ENCODE measurements at places on chromosomes 3 and 15.

DNA sequence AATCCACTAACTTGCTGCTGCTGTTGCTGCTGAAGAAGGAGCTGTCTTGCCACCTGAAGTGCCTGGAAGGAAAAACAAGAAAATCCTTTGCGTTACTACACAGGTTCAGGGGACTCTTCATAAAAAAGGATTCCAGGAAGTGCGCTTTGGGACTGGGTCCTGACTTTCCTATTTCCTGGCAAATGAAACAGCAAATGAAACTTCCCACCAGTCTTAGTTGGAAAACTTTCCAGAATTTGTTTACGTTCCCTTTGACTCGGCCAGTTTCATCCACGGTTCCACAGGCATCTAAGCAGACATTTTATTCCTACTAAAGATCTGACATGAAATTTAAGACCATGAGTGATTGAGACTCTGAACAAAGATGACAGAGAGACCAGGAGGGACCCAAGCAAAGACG, 471.0 kb downstream of the FOXP1 start:
- no peak for DNase-seq

DNA sequence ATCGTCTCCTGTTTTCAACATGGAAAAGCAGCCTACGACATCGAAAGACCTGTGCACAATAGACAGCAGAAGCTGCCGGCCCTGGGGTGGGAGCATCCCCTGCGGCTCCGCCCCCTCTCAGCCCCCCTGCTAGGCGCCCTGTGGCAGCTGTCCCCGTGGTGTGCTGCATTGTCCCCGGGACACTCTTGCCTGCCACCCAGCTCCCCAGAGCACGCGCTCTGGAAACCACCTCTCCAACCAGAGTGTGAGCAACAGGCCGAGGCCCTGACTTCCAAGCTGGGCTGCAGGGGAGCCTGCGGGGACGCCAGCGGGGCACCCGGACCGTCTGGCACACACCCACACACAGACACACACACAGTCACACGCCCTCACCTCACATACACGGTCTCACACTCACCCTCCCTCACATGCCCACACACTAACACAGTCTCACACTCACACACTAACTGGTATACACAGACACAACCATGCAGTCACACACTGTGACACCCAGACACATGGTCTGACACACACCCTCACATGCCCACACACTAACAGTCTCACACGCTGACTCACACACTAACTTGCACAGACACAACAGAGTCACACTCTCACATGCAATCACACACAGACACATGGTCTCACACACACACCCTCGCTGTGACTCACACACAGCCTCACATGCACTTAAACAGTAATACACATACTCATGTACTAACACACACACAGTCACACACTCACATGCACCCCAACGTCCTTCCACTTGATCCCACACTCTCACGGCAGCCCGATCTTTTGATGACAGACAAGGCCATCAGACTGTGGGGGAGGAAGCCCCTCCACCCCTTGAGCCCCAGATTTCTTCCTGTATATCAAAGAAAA, 94.7 kb downstream of the OCA2 start:
- no peak for DNase-seq

DNA sequence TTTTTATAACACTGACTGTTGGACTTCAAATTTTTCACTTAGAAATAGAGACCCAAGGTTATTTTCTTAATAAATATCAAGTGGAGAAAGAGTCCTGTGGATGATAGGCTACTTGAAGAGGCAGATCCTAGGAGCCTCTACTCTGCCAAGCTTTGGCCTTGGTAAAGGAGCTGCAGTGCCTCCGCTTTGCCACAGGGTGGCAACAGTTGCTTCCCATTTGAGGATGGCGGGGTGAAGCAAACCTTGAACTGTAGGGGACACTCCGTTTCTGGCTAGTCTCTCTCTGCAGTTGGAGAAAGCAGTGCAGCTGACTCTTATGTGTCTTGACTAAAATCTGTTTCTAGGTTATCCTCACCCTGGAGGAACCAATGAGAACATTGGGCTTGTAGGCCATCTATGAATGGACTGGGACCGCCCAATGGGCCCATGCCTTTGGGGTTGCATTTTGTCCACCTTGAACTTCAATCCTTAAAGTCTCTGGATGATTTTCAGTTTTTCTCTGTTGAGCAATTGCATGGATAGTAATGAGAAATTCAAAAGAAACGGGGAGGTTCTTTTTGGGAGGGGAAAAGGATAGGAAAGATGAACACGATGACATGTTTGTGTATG, 9.8 kb downstream of the SCG5 start:
- peak; percentile 37 for DNase-seq

DNA sequence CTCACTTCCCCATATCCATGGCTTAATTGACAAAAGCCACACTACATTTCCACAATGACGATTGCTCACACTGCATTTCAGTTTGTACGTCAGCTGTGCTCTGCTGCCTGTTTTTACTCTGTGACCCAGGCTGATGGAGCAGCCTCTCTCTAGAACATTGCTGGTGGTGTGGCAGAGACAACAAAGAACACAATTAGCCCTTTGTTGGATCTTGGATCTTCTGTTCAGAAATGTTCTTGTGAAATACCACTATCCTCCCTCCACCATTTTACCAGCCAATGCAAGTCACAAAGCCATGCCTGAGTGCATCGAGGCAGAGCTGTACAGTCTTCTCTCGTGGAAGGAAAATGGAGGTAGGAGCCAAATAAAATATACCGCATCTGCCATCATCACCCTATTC, 56.9 kb upstream of the TBC1D5 start:
- no peak for DNase-seq

- peak; percentile 3 for DNase-seq
Observed at GRCh38 chr15:43029476-43029875, 76.4 kb downstream of the UBR1 start.

GRCh38 chr15:73608941-73609340, 24.2 kb downstream of the NPTN start:
- DNase-seq, result no peak

DNA sequence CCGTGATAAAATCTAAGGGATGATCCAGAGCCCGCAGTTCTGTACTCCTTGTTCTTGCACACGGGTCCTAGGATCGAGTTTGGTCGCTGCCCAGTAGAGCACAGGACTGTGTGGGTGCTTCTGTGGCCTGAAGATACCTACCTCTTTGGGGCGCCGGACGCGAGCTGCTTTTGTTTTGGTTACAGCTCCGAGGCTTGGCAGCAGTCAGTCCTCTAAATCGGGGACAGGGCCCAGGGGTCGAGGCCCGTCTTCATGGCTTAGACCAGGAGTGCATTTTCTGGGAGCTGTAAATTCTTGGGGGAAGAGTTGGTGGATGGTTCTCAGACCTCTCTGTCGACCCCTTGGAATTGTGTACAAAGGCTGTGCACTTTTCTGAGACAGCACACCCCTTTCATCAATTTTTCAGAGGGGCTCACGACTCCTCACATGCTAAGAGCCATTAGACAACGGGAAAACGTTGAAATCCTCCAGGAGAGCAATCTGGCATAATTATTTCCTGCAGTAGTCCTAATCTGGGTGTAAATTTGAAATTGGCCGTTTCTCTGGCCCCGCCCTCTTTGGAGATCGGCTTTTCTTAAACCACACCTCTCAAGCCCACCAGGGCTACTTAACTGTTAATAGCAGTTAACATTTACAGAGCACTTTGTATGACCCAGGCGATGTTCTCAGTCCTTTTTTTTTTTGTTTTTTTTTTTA, 928 bp downstream of the CEP97 start:
- no peak for DNase-seq

GRCh38 chr15:74958320-74958907, 1.8 kb upstream of the RPP25 start:
- DNase-seq, result no peak

- no peak for DNase-seq
Observed at GRCh38 chr3:140559546-140559945, 118.3 kb upstream of the TRIM42 start.

DNA sequence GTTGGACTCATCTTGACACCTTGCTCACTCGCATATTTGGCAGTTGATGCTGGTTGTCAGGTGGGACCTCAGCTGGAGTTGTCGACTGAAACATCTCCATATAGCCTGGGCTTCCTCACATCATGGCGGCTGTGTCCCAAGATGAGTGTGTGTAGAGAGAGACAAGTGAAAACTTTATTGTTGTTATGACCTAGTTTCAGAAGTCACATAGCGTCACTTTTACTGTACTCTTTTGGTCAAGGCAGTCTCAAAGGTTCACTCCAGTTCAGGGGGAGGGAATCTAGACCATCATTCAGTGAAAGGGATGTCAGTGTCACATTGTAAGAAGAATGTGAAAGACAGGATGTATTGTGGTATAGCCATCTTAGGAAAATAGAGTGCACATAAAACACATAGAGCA, 214.2 kb downstream of the ITPR1 start:
- DNase-seq, result no peak

DNA sequence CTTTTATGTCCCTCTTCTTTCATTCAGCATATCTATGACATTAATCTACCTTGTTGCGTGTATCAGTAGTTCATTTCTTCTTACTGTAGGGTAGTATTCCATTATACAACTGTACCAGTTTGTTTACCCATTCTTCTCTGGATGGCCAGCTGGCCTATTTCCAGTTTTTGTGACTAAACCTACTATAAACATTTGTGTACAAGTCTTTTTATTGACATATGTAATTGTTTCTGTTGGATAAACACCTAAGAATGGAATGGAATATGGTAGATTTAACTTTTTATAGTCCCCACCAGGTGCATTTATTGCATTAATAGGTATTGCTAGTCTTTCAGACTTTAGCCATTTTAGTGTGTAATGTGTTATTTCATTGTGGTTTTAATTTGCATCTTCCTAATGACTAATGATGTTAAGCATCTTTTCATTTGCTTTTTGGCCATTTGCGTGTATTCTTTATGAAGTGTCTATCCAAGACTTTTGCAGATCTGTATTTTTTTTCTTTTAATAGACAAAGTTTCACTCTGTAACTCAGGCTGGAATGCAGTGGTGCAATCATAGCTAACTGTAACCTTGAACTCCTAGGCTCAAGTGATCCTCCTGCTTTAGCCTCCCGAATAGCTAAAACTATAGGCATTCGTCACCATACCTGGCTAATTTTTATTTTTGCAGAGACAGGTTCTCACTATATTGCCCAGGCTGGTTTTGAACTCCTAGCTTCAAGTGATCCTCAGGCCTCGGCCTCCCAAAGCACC, 41.9 kb upstream of the XRN1 start:
- DNase-seq, result no peak

GRCh38 chr3:124529826-124530571, 200.3 kb upstream of the UMPS start:
- DNase-seq, result no peak

DNA sequence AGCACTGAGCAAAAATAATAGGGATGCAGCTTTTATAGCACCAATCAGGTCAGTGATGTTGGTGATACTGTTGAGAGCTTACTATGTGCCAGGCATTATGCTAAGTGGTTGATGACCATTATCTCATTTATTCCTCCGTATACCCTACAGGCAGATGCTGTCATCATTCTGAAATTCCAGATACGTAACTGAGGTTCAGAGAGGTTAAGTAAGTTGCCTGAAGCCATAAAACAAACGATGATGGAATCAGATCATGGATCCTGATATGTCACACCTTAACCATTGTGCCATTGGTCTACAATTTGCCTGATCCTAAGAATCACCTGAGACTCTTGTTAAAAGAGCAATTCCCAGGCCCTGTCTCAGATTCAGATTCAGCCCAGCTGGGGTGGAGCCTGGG, 49.5 kb downstream of the ST6GAL1 start:
- DNase-seq, result no peak

DNA sequence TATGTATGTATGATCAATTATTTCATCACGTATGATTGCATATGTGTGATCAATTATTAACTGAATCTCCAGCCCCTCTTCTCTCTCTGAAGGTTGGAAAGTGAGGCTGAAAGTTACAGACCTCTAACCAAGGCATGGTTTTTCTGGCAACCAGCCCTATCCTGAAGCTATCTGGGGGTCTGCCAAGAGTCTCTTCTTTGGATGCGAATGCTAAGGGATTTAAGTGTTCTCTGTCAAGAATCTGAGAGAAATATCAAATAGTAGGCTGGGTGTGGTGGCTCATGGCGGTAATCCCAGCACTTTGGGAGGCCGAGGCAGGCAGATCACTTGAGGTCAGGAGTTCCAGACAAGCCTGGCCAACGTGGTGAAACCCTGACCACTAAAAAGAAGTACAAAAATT, 8.1 kb downstream of the NKTR start:
- no peak for DNase-seq

GRCh38 chr3:8001712-8002111, 499.9 kb upstream of the LMCD1 start:
- DNase-seq, result no peak

GRCh38 chr3:169929830-169930519, 18.6 kb downstream of the SAMD7 start:
- peak; percentile 68 for DNase-seq

DNA sequence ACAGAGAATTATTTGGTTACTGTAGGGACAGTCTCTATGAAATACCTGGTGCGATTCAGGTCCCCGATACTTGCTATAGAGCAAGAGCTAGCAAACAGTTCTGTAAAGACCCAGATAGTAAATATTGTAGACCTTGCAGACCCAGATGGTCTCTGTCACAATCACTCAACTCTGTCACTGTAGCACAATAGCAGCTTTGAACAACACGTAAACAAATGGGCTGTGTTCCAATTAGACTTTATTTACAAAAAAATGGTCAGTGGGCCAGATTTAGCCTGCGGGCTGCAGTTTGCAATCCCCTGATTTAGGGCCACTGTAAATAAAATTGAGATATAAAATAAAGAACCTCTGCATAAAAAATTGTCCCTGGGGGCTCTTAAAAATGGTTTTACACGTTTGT, 127.7 kb downstream of the SV2B start:
- DNase-seq, result no peak

GRCh38 chr3:107965136-107965655, 125.6 kb downstream of the CD47 start:
- DNase-seq, result no peak

DNA sequence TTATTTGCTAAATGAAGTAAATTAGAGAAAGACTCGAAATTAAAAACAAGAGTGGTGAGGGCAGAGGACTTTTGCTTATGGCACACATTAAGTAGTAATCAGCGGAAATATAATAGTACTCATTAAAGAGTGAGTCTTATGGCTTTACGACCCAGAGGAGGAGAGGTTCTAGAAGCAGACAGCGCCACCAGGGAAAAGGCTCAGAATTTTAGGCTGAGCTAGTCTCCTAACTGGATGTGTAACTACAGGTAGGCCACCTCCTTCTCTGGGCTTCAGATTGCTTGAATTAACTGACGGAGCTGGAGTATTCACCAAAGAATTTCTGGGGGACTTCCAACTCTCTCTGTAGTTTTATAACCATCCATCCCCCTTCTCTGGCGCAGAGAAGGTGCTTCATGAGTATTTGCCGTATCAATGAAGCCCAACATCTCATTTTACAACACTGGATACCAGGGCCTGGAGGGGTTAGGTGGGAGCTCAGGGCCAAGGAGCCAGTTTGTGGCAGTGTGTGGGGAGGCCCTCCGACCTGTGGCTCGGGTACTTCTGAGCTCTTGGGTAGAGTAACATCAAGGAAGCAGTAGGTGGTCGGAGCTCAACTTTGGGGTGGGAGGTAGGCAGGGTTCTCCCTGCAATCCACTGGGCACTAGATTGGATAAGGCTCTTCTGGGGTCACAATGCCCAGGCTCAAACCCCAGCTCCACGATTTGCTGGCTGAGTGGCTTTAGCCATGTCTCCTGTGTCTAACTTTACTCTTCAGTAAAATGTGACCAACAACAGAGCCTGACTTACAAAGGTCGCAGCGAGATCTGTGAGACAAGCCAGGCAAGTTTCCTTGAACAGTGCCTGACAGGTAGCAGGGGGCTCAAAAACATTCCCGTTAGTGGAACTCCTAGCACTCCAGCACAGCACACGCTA, 1.1 kb downstream of the CHCHD4 start:
- no peak for DNase-seq

Data from CD14-positive monocyte (primary cell).